ENCODE measurements at places on chromosomes 3 and 15.

GRCh38 chr15:100651253-100651652, 48.9 kb downstream of the ASB7 start:
- no peak for DNase-seq

GRCh38 chr3:156160647-156161046, 40.3 kb downstream of the KCNAB1 start:
- no peak for DNase-seq

DNA sequence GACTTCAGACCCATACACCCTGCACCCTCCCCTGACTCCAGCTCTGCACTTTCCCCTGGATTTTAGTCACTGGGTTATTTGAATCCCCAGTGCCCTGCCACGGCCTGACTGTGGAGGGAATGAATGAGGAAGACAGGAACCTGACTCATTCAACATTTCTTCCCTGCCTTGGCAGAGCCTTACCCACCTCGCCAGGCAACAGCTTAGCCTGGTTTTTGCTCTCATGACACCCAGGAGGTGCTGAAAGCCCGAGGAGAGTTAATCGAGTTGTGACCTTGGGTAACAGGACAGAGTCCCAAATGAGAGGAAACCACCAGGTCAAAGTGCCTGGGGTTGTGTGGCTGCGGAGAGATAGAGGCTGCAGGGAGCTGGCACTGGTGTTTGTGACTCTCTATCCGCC, 128.3 kb downstream of the SMAD6 start:
- no peak for DNase-seq

DNA sequence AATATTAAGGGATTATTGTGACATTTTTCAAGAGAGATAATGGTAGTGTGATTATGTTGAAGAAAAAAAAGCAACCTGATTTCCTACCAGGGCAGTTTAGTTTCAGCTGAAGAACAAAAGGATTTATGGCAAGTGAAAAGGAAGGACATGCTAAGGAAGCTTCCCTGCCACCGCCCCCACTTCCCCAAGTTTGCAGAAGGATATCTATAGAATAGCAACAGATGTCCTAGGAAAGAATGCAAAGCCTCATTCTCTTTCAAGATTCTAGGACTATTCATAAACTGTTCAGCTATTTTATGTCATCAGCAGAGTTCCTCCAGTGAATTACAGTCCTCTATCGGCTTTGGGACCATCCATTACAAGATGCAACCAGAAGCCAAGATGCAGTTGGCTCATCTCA, 160.8 kb downstream of the SATB1 start:
- no peak for DNase-seq

GRCh38 chr3:50652709-50653108, 22.0 kb upstream of the DOCK3 start:
- DNase-seq = peak; percentile 53

GRCh38 chr15:67175643-67176071, 78.8 kb downstream of the AAGAB start:
- DNase-seq = no peak

GRCh38 chr3:133301194-133301593, 98.7 kb upstream of the BFSP2 start:
- no peak for DNase-seq

DNA sequence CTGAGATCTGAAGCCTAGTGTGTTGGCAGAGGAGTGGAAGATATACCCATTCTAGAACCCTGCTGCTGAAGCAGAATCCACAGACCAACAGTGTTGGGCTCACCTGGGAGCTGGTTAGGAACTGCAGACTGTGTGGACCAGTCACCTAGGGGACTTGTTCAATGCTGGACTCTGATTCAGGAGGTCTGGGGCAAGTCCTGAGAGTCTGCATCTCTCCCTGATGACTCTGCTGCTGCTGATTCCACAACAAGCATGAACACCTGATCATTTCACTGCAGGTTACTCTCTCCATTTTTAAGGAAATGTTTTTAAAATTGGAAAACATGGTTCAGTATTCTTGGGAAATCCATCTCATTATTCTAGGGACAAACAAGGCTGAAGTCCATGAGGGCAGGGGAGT, 84.9 kb downstream of the SEMA6D start:
- no peak for DNase-seq

GRCh38 chr3:117150628-117151027, 441.0 kb downstream of the TUSC7 start:
- no peak for DNase-seq

DNA sequence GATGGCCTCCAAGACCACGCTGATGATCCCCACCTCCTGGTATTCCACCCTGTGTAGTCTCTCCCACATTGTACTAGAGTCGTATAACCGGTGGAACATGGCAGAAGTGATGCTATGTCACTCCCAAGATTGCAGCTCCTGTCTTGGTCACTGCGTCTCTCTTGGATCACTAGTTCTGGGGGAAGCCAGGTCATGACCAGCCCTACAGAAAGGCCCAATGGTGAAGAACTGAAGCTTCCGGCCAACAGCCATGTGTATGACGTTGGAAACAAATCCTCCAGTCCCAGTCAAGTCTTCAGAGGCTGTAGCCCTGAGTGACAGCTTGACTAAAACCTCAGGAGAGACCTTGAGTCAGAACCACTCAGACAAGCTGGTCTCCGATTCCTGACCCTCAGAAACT, 61.9 kb upstream of the FNDC3B start:
- DNase-seq = no peak

DNA sequence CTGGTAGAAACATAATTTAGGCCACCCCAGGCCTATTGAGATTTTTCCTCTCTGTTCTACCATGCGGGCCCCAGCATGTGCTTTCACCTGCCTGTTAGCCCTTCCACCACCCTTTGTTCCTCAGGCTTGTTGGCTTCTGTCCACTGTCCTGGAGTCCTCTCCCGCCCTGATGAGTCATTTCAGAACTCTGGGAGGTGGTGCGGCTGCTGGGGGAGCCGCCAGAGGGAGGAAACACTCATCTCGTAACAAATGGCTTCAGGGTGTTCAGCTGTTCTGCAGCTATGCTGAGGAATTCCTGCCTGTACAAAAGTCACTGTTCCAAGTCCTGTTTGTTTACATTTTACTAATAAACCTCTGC, 36.3 kb downstream of the LRTM1 start:
- DNase-seq = no peak

GRCh38 chr3:16024548-16024947, 149.9 kb upstream of the GALNT15 start:
- no peak for DNase-seq

GRCh38 chr3:58353722-58354553, 21.2 kb downstream of the PXK start:
- no peak for DNase-seq

GRCh38 chr3:133192967-133193366, 154.8 kb downstream of the TMEM108 start:
- DNase-seq = no peak

GRCh38 chr15:79898369-79898768, 1.6 kb upstream of the MTHFS start:
- no peak for DNase-seq

GRCh38 chr3:32781211-32781968, 36.4 kb upstream of the TRIM71 start:
- peak; percentile 70 for DNase-seq

DNA sequence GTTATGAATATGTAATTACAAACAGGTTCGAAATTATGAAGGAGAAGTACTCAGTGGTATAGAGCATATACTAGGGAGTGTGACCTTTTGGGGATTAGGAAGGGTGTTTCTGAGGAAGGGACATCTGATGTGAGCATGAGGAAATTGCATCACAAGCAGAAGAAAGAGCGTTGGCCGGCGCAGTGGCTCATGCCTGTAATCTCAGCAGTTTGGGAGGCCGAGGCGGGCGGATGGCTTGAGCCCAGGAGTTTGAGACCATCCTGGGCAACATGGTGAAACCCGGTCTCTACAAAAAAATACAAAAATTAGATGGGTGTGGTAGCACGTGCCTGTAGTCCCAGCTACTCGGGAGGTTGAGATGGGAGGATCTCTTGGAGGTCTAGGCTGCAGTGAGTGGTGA, 6.9 kb downstream of the CMTM7 start:
- no peak for DNase-seq

DNA sequence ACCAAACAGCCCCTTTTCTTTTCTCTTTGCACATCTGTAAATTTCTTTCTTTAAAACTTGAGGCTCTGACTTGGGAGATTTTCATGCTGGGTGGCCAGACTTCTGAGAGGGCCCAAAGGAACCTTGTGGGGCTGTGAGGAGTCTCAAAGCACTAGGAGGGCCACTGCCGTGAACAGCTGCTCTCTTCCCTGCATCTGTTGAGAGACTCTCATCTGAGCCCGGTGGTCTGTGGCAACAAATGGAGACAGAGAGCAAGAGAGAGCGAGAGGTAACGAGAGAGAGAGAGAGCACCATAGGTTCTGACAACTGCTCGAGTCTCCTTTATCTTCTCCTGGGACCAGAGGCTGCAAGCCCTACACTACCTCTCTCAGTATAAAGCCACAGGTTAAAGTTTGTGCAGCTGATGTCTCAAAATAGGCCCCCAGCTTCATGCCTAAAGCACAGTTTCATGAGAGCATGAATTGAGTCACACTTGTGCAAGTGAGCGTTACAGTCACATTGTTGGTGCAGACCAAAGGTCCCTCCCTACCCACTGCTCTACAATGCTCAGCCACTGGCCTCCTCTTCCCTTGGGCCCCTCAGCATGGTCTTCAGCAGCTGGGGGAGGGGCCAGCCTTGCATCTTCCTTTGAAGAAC, 60.7 kb downstream of the ZNF621 start:
- DNase-seq = no peak

- DNase-seq = no peak
Observed at GRCh38 chr3:137692803-137693431, 71.2 kb upstream of the SOX14 start.

- no peak for DNase-seq
Observed at GRCh38 chr3:192825216-192825615, 92.4 kb downstream of the MB21D2 start.

DNA sequence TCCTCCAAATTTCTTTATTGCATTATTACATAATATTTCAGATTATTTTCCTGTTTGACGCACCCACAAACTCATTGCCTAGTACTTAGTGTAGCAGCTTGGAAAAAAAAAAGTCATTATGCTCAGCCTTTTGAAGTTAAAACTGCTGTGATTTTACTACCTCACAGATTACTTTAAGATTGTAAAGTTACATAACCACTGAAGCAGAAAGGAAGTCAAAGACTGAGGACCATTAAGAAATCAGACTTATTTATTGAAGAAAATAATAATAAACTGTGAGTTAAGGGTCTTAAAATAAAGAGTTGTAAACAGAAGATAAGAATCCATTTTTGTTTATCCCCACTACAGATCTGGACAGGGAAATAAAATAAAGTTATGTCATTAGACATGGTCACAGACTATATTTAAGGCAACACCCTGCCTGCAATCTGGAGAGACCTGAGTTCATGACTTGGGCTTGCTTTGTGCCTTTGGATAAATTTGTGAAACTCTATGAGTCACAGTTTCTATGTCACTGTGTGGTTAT, 212.1 kb upstream of the ROBO2 start:
- DNase-seq = no peak

- peak; percentile 67 for DNase-seq
Observed at GRCh38 chr3:179260949-179261765, 10.2 kb upstream of the KCNMB3 start.

- DNase-seq = no peak
Observed at GRCh38 chr3:65883613-65884012, 155.1 kb downstream of the MAGI1 start.

- DNase-seq = no peak
Observed at GRCh38 chr3:64174328-64174727, 50.9 kb downstream of the PRICKLE2 start.

DNA sequence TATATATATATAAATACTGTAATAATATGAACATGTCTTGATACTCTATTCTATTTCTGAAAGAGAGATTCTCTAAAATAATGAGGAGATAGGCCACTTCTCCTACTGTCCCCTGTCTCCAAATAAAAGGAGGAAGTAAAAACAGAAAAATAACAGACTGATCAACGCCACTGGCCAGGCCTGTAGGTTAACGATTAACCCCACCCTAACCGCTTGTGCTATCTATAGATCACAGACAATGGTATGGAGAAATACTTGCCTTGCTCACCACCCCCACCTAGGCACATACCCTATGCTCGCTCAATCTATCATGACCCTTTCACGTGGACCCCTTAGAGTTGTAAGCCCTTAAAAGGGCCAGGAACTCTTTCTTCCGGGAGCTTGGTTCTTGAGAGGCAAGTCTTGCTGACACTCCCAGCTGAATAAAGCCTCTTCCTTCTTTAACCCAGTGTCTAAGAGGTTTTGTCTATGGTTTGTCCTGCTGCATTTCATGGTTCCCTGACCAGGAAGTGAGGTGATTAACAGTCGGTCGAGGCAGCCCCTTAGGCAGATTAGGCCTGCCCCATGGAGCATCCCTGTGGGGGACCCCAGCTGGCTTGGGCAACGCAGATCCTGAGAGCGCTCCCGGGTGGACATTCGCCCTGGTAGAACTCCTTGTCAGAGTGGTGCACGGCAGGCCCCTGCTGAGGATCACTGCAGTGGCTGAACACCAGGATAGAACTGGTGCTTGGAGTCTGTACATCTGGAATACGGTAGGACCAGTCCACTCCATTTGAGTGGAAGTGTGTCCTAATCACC, 521.8 kb upstream of the CNTN3 start:
- DNase-seq = no peak

DNA sequence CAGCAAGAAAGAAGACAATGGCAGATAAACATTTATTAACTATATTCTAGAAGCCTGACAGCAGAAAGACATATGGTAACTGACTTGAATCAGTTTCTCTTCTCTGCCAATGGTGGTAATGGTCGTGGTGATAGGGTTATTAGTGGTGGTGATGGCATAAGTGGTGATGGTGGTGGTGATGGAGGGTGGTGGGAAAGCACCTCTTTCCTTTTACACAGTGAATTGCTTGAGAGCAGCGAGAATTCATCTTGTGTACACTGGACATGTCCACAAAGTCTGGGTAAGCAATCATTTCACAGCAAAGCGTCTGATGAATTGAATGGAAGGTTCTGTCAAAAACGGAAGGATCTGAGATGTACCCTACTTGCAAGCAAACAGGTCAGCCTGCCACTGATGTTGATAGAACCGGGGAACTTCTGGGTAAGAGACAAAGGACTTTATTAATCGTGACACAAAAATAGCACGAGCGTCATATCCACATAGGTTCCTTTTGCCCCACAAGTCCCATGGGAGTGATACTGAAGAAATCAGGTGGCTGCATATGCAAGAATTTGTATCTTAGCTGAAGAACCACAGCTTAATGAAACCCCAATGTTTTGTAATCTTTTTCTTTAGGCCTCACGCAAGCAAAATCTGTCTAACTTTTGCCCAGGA, 23.5 kb upstream of the TBC1D5 start:
- no peak for DNase-seq

DNA sequence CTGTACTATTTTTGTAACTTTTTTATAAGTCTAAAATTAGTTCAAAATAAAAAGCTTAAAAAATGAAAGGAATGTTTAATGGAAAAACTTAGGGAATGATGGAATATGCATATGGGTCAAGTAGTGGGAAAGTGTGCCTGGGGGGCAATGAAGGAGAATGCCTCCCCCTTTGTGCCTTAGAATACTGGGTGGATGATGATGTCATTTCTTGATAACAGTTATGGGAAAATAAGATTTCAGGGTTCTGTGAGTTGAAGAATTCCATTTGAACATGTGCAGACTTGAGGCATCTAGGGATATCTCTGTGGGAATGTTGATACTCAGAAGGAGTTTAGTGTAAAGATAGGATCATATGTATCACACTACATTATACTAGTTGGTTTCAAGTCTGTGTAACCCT, 13.8 kb downstream of the WDR93 start:
- no peak for DNase-seq

All from activated naive CD4-positive, alpha-beta T cell treated with anti-CD3 and anti-CD28 coated beads, Interleukin-2, amount 50 U/mL, for 16 hours (primary cell).